ENCODE measurements at places on chromosomes 6 and 20.

GRCh38 chr6:166815629-166816028 lies 140.7 kb downstream of the RNASET2 start:
- DNase-seq: no peak

DNA sequence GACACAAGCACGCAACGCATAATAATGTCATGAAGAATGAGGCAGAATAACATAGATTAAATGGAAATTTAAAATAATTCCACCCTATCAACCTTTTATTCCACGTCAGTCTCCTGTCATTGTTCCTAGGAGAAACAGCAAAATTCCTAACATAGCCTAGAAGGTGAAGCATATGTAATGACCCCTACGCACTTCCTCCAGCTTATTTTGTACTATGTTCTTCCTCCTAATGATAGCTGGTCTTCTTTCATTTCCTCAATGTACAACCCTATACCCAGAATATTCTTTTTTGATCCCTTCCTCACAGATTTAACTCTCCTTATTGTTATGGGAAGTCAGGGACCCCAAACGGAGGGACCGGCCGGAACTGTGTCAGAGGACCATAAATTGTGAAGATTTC lies 122.0 kb upstream of the CARMIL1 start:
- DNase-seq: no peak

GRCh38 chr6:82066991-82067411 lies 180.5 kb downstream of the IBTK start:
- no peak for DNase-seq

GRCh38 chr20:56778765-56779195 lies 149.7 kb downstream of the TFAP2C start:
- no peak for DNase-seq

DNA sequence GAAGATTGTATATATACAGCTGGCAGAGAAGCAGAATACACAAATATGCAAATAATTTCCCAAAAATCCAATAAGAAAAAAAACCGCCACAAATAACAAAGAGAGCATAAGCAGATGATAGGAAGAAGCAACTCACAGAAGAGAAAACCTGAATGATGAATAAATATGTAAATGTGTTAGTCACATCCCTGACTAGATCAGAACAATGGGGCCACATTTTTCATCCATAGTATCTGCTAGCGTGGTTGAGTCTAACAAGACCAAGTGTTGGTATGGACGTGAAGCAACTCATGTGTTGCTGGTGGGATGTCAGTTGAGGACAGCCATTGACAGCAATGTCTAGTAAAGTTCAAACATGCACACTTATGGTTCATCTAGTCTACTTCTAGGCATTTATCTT lies 3.9 kb upstream of the SLC22A3 start:
- DNase-seq: no peak

- DNase-seq: no peak
These were observed 22.9 kb downstream of the OR2B2 start for GRCh38 chr6:27889275-27889627.

DNA sequence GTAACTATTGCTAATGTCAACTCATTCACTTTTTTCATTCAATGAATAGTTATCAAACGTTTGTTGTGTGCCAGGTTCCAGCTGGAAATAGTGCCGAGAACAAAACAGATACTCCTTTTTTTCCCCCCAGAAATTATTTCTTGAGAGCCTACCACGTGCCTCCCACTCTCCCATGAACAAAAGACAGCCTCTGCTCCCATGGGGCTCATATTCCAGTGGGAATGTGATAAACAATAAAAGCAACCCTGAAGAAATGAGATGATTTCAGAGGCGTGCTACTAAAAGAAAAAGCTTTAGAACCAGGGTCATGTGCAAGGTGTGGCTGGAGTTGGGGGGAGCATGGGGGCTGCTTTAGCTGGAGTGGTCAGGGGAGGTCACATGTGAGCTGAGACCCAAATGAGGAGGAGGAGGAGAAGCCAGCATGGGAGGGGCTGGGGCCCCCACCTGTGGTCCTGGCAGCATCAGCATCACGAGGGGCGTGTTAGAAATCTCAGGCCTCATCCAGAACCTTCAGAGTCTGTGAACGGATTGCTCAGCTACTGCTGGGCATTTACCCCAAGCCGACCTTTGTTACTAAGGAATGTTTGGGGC lies 157.4 kb downstream of the EYA2 start:
- no peak for DNase-seq

GRCh38 chr6:118325220-118325860 lies 222.8 kb upstream of the PLN start:
- DNase-seq: no peak

- DNase-seq: no peak
These were observed 83.6 kb downstream of the MDGA1 start for GRCh38 chr6:37614059-37614458.

GRCh38 chr6:80454661-80455365 lies 348.3 kb downstream of the BCKDHB start:
- DNase-seq: no peak

GRCh38 chr6:36333931-36334725 lies 2.6 kb downstream of the BNIP5 start:
- DNase-seq: no peak

DNA sequence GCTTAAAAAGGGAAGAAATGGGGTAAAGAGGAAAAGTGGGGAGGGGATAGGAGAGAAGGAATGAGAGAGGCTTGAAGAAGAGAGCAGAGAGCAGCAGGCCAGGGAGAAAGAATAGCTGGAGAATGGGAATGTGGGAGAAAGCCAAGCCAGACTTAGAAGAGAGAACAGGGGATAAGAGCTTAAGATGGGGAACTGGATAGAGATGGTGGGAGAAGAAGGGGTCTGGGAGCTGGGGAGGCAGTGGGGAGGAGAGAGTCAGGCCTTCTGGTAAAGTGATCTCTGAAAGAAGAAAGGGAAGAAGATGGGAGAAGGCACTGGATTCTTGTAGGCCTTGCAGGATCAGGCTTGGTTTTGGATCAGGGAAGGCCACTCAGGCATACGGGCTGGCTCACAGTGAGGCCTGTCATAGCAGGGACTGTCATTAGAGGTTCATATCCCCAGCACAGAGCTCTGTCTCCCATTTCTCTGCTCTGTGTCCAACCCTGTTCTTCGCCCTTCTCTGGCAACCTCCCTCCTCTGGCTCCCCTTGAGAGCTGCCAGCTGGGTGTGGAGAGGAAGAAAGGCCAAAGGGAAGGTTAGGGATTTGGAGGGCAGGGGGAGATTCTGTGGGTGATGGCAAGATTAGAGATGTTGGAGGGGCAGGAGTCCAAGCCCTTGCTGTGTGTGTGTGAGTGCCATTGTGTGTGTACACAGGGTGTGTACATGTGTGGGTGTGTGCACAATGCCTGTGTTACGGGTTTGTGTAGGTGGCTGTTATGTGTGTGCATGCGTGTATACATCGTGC lies 9.3 kb downstream of the SYNGAP1 start:
- DNase-seq: no peak

DNA sequence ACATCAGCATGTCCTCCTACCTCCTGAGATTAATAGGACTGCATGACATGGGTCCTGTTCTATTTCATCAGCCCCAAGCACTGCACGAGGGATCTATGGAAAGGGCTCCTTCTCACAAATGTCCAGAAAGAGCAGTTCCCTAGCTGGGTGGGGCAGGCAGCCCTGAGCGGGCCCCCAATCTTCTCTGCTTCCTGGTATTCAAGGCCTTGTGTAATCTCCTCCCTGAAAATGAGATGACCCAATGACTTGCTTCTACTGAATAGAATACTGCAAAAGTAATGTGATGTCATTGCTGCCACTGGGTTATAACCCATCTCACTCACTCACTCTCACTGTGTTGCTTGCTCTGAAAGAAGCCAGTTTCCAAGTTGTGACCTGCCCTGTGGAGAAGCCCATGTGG lies 126.4 kb downstream of the OPRM1 start:
- DNase-seq: no peak

DNA sequence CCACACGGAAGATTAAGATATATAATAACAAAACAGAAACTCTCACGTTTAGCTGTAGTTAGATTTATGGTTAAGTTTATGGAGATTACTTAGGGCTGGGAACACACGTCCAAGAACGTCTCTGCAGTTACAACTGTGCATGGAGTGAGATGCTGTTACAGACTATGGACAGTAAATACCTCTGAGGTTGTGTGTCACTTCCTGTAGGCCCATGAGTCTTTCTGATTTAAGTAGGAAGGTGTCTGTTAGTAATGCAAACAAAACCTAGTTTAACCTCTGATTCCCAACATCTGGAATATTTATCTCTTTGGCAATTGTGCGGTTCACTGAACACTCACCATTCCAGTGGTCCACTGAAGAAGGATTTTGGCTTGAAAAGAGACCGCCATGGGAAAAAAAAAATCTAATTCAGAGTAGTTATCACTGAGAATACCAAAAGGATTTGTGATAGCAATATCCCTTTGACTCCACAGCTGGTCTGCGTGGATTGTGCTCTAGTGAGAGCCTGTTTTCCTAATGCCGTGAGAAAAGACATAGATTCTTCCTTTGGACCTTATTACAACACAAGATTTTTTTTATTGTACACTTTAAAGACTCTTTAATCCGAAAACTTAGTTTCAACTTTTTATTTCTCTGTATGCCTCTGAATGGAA lies 478.2 kb upstream of the CITED2 start:
- no peak for DNase-seq

DNA sequence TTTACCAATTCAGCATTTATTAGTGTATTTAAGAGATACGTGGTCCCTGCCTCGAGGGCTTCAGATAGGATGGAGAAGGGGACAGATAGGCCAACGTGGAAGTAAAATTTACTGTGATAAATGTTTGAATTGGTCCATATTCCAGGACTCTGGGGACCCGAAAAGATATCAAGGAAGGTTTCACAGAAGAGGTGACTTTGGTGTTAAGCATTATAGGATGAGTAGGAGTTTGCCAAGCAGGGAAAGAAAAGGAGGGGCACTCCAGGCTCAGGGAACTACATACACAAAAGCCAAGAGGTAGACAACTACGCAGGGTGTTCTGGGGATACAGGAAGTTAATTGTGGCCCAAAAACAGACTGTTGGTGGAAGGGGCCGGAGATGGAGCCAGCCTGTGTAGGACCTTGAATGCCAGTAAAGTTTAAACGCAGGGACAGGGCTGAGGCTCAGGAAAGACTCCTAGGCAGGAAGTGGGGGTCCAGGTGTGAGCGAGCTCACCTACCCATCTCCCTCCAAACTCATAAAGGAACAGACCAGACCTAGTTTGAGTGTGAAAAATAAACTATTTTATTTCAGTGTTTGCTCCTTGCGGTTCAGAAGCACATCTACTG lies 37.0 kb downstream of the TGM2 start:
- no peak for DNase-seq

DNA sequence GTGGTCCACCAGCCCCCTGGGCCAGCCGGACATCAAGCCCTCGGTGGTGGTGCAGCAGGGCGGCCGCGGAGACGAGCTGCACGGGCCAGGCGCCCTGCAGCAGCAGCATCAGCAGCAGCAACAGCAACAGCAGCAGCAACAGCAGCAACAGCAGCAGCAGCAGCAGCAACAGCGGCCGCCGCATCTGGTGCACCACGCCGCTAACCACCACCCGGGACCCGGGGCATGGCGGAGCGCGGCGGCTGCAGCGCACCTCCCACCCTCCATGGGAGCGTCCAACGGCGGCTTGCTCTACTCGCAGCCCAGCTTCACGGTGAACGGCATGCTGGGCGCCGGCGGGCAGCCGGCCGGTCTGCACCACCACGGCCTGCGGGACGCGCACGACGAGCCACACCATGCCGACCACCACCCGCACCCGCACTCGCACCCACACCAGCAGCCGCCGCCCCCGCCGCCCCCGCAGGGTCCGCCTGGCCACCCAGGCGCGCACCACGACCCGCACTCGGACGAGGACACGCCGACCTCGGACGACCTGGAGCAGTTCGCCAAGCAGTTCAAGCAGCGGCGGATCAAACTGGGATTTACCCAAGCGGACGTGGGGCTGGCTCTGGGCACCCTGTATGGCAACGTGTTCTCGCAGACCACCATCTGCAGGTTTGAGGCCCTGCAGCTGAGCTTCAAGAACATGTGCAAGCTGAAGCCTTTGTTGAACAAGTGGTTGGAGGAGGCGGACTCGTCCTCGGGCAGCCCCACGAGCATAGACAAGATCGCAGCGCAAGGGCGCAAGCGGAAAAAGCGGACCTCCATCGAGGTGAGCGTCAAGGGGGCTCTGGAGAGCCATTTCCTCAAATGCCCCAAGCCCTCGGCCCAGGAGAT lies 1.0 kb downstream of the POU3F2 start:
- DNase-seq: no peak

GRCh38 chr6:47787620-47788497 lies 6.0 kb downstream of the OPN5 start:
- DNase-seq: no peak

- no peak for DNase-seq
These were observed 54.2 kb downstream of the MAP3K5 start for GRCh38 chr6:136737871-136738691.

GRCh38 chr6:154567695-154568220 lies 57.3 kb upstream of the CNKSR3 start:
- no peak for DNase-seq

GRCh38 chr6:9848094-9848493 lies 566.8 kb downstream of the TFAP2A start:
- DNase-seq: no peak

DNA sequence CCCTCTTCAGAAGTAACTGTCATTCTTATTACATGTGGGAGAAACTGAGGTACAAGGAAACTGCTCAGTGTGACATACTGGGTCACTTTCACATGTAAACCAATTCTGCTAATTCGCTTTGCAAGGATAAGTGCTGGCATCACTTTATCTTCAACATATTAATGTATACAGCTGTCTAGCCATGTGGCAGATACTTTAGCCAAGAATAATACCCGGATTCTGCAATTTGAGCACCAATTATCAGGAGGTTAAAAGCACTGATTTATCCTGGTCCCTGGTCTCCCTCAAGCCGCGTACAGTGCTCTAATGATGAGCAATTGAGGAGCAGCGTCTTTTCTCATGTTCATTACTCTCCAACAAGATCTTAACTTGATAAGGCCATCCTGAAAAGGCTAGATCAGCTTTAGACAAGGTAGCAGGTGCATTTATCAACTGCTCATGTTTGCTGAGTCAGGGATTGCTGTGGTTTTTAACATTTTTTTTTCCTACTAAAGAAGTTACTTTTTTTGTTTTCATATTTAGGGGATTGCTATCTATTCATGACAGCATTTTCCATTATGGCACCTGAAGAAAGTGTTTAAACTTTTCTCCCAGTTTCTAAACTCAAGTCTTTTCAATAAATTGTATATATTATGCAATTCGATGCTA lies 1066.3 kb upstream of the MAP3K7 start:
- no peak for DNase-seq

Data from osteocyte (in vitro differentiated cells).